Left ventricle myocardium inferior (tissue), 1 donor: ENCODE measurements at places on chromosomes 3 and 15. TPM values are rescaled to one million over a fixed set of nuclear protein-coding genes. Genes with fewer than 3 reads are reported as not detected.

GRCh38 chr15:77499087-77499760, 78.5 kb downstream of the HMG20A start:
- no peak overlapping the region for H3K4me3 ChIP-seq
- no peak for DNase-seq
- no peaks in the 10 kb centered on the region for H3K36me3 ChIP-seq
- peak overlapping the region; percentile 95 for H3K27ac ChIP-seq

DNA sequence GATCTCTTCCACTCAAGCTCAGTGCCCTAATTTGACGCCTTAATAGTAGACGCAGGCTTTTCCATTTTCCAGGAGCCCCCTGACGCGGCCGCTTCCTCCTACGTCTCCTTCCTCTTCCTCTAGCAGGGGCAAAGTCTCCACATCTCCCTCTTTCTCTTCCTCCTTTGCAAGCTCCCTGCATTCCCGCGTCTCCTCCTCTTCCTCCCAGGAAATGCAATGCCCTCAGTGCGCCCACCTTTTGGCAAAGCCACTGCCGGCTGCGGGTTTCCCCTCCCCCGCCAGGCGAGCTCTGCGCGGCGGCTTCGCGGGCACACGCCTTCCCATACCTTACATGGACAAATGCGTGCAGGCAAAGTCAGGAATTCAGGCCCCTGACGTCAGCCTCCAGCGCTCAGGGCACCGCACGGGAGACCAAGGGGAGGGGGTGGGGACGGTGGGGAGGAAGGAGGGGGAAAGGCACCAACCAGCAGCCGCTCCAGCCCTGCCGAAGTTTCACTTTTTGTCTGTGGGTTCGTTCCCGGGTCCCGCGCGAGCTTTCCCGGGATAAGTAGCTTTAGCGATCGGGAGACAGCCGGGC, 432 bp upstream of the LPP start:
- H3K4me3 ChIP-seq: peak overlapping the region; percentile 97
- DNase-seq: peak; percentile 78
- peak overlapping the region; percentile 98 for H3K27ac ChIP-seq

DNA sequence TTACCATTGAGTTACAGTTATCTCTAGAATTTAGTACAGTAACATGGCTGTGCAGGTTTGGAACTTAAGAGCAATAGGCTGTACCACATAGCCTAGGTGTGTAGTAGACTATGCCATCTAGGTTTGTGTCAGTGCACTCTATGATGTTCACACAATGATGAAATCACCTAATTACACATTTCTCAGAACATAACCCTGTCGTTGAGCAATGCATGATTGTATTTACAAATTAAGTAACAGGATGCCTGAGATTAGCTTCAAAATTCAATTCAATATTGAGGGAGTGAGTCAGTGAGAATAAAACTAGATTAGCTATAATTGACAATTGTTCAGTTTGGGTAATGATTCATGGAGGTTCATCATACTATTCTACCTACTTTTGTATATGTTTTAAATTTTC, 633.8 kb downstream of the IGSF11 start:
- H3K4me1 ChIP-seq: no peaks in the 10 kb centered on the region
- DNase-seq: no peak
- no peaks in the 10 kb centered on the region for H3K27me3 ChIP-seq
- no peak overlapping the region for H3K27ac ChIP-seq
- no peak overlapping the region for H3K4me3 ChIP-seq

DNA sequence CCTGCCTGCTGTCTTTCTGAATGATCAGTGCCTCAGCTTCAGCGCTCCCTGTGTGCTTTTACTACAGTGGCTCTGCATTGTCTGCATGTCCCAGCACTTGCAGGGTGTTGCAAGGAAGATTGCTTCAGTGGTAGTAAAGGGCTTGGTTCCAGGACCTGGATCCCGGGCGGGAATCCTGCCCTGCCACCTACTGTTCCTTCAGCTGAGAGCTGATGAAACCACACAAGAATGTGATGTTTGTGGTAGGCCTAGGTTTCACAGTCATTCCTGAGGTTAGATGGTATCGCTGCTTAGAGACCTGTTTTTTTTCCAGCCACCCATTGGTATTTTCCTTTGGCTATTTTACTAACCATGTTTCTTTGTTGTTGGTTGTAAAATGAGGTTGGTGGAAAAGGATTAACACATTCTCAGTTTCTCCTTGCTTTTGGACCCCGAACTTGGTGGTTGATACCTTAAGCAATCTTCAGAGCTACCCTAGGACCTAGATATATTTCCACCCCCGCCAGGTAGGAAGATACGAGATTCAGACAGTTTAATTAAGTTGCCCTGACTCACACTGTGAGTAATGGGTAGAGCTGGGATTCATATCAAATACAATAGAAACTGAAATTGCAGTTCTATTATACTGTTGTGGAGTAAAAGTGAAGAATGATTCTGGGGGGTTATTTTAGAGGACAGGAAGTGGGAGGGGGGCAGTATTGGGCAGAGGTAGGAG, 11.4 kb downstream of the GPR87 start:
- peaks cover 10% of the 10 kb centered on the region for H3K27me3 ChIP-seq
- H3K4me3 ChIP-seq: no peak overlapping the region
- H3K36me3 ChIP-seq: no peaks in the 10 kb centered on the region
- no peaks in the 10 kb centered on the region for H3K4me1 ChIP-seq
- DNase-seq: no peak
- no peak overlapping the region for H3K27ac ChIP-seq

- no peaks in the 10 kb centered on the region for H3K27me3 ChIP-seq
- no peaks in the 10 kb centered on the region for H3K36me3 ChIP-seq
- H3K4me3 ChIP-seq: no peak overlapping the region
- H3K4me1 ChIP-seq: peaks cover 39% of the 10 kb centered on the region
Observed at GRCh38 chr3:129837065-129837642, 56.4 kb downstream of the TMCC1 start.

GRCh38 chr15:23420806-23421575, 26.1 kb downstream of the GOLGA6L2 start:
- no peak for DNase-seq
- H3K4me3 ChIP-seq: no peak overlapping the region
- H3K27me3 ChIP-seq: no peaks in the 10 kb centered on the region

- no peak overlapping the region for H3K4me3 ChIP-seq
- H3K27me3 ChIP-seq: peaks cover 34% of the 10 kb centered on the region
- DNase-seq: no peak
- no peaks in the 10 kb centered on the region for H3K36me3 ChIP-seq
- no peaks in the 10 kb centered on the region for H3K4me1 ChIP-seq
- H3K27ac ChIP-seq: no peak overlapping the region
Observed at GRCh38 chr15:100834731-100835130, 44.9 kb upstream of the ALDH1A3 start.

- peak overlapping the region; percentile 97 for H3K4me3 ChIP-seq
- no peak for DNase-seq
- peaks cover 39% of the 10 kb centered on the region for H3K4me1 ChIP-seq
- peak overlapping the region; percentile 89 for H3K27ac ChIP-seq
- H3K36me3 ChIP-seq: no peaks in the 10 kb centered on the region
Observed at GRCh38 chr3:23202203-23202920, 765 bp upstream of the UBE2E2 start.

DNA sequence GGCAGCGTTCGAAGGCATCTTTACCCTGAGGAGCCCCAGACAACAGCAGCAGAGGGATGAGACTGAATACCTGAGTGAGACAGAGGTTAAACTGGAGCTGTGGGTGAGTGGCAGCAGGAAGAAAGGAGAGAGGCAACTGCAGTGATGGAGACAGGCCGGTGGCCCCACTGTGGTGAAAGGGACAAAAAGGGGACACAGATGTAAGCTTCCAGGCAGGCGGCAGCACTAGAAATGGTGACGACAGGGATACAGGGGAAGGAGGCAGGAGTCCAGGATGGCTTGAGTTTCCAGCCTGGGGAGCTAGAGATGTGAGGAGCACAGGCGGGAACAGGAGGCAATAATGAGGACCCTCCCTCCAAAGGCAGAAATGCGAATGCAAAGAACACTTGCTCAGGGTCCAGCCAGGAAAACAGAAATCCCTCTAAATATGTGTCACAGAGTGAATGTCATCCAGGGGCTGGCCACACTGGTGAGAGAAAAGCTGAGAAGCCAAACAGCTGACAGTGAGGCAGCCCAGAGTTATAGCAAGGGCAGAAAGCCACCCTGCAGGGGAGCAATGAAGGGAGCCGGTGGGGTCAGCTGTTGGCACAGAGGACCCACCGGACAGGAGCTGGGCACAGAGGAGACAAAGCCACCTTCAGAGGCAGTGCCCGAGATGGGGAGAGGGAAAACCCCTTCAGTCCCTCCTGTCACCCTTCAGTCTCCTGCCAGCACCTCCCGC, 70.1 kb downstream of the TBC1D2B start:
- H3K27me3 ChIP-seq: no peaks in the 10 kb centered on the region
- peak overlapping the region; percentile 50 for H3K27ac ChIP-seq
- H3K36me3 ChIP-seq: peaks cover 43% of the 10 kb centered on the region
- H3K4me1 ChIP-seq: peaks cover 55% of the 10 kb centered on the region

DNA sequence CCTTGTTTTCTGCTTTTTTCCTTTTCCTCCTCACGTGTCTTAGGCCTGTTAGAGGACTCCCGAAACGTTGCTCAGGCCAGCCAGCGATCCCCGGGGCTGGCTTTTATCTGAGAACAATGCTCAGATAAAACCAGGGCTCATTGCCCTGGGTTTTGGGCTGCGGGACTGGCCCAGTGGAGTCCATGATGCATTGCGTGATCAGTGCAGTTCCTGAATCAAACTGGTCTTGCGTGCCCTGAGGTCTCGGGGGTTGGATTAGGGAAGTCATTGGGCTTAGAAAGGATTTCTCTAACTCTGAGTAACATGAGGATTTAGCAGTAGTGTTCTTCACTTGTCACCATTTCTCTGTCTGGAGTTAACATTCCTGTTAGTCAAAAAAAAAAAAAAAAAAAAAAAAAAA, 66.3 kb downstream of the CCR1 start:
- H3K4me3 ChIP-seq: no peak overlapping the region
- H3K36me3 ChIP-seq: no peaks in the 10 kb centered on the region
- H3K27ac ChIP-seq: no peak overlapping the region
- H3K4me1 ChIP-seq: no peaks in the 10 kb centered on the region
- peaks cover 15% of the 10 kb centered on the region for H3K27me3 ChIP-seq

GRCh38 chr3:55246033-55246432, 241.1 kb downstream of the WNT5A start:
- DNase-seq: no peak
- no peak overlapping the region for H3K27ac ChIP-seq
- no peaks in the 10 kb centered on the region for H3K4me1 ChIP-seq
- peak overlapping the region; percentile 18 for H3K4me3 ChIP-seq
- no peaks in the 10 kb centered on the region for H3K27me3 ChIP-seq

GRCh38 chr3:99693636-99694035, 55.2 kb downstream of the COL8A1 start:
- no peaks in the 10 kb centered on the region for H3K27me3 ChIP-seq
- DNase-seq: no peak
- H3K36me3 ChIP-seq: no peaks in the 10 kb centered on the region
- H3K4me1 ChIP-seq: peaks cover 6% of the 10 kb centered on the region
- no peak overlapping the region for H3K27ac ChIP-seq
- no peak overlapping the region for H3K4me3 ChIP-seq

- peaks cover 34% of the 10 kb centered on the region for H3K4me1 ChIP-seq
- no peaks in the 10 kb centered on the region for H3K27me3 ChIP-seq
- no peak overlapping the region for H3K27ac ChIP-seq
- DNase-seq: no peak
Observed at GRCh38 chr15:50905055-50905454, 3.4 kb upstream of the AP4E1 start.

GRCh38 chr15:49223536-49224274, 53.7 kb downstream of the GALK2 start:
- peaks cover 11% of the 10 kb centered on the region for H3K4me1 ChIP-seq
- no peaks in the 10 kb centered on the region for H3K27me3 ChIP-seq
- H3K4me3 ChIP-seq: no peak overlapping the region
- no peak overlapping the region for H3K27ac ChIP-seq
- no peak for DNase-seq
- H3K36me3 ChIP-seq: peaks cover 15% of the 10 kb centered on the region

DNA sequence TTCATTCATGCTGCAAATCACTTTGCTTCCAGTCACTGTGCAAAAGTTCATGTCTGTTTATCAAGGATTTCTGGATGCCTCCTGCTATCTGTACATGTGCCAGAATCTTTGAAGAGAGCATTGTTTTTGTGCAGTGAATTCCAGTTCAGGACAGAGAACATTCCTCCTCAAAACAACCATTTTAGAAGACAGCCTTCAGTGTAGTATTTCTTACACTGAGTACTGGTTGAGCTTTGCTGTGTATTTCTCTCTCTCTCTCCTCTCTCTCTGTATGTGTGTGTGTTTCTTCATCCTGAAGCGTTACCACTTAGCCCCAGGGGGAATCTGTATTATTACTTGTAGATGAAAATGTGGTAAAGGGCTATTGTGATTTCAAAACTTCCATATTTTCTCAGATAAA, 123.8 kb upstream of the CHL1 start:
- no peak overlapping the region for H3K4me3 ChIP-seq
- H3K27me3 ChIP-seq: no peaks in the 10 kb centered on the region
- DNase-seq: no peak
- H3K4me1 ChIP-seq: peaks cover 36% of the 10 kb centered on the region

GRCh38 chr3:13470894-13471574, 9.1 kb upstream of the HDAC11 start:
- no peak for DNase-seq
- H3K27ac ChIP-seq: no peak overlapping the region
- peaks cover 20% of the 10 kb centered on the region for H3K27me3 ChIP-seq
- no peaks in the 10 kb centered on the region for H3K36me3 ChIP-seq

GRCh38 chr3:9032231-9032777, 69.0 kb upstream of the RAD18 start:
- no peaks in the 10 kb centered on the region for H3K27me3 ChIP-seq
- no peak for DNase-seq
- no peak overlapping the region for H3K27ac ChIP-seq
- no peak overlapping the region for H3K4me3 ChIP-seq

- peak overlapping the region; percentile 84 for H3K27ac ChIP-seq
- no peak overlapping the region for H3K4me3 ChIP-seq
- peaks cover 96% of the 10 kb centered on the region for H3K4me1 ChIP-seq
Observed at GRCh38 chr15:68704496-68705021, 116.1 kb downstream of the ANP32A start.

- no peaks in the 10 kb centered on the region for H3K27me3 ChIP-seq
- H3K36me3 ChIP-seq: no peaks in the 10 kb centered on the region
- no peak overlapping the region for H3K27ac ChIP-seq
- no peaks in the 10 kb centered on the region for H3K4me1 ChIP-seq
- H3K4me3 ChIP-seq: no peak overlapping the region
- DNase-seq: no peak
Observed at GRCh38 chr3:117407317-117407716, 697.7 kb downstream of the TUSC7 start.

- no peaks in the 10 kb centered on the region for H3K36me3 ChIP-seq
- H3K4me1 ChIP-seq: no peaks in the 10 kb centered on the region
- H3K27me3 ChIP-seq: no peaks in the 10 kb centered on the region
- no peak overlapping the region for H3K27ac ChIP-seq
- DNase-seq: no peak
Observed at GRCh38 chr3:156252656-156253055, 132.3 kb downstream of the KCNAB1 start.

GRCh38 chr3:147914532-147914931, 505.4 kb downstream of the ZIC1 start:
- no peaks in the 10 kb centered on the region for H3K36me3 ChIP-seq
- no peak for DNase-seq
- H3K4me3 ChIP-seq: no peak overlapping the region
- no peak overlapping the region for H3K27ac ChIP-seq
- no peaks in the 10 kb centered on the region for H3K4me1 ChIP-seq

- H3K27me3 ChIP-seq: peaks cover 24% of the 10 kb centered on the region
- H3K4me1 ChIP-seq: no peaks in the 10 kb centered on the region
- no peak overlapping the region for H3K4me3 ChIP-seq
- no peak for DNase-seq
Observed at GRCh38 chr15:29062179-29062591, 176.4 kb downstream of the APBA2 start.

The SLCO3A1 gene
- 56.8 TPM for total RNA-seq

The DISP2 gene
- total RNA-seq: 3.0 TPM

The C3orf85 gene
- total RNA-seq: not detected

The SCN5A gene
- 239 TPM for total RNA-seq

The GPR15 gene
- total RNA-seq: not detected

The ECE2 gene
- total RNA-seq: not detected

The CPA3 gene
- 1.4 TPM for total RNA-seq

The GDPGP1 gene
- 15.5 TPM for total RNA-seq

The A4GNT gene
- total RNA-seq: not detected

The HRG gene
- total RNA-seq: not detected
